ENCODE measurements at places on chromosomes 3 and 15.

GRCh38 chr3:197024881-197025735 lies 4.5 kb downstream of the MELTF start:
- no peak for DNase-seq

DNA sequence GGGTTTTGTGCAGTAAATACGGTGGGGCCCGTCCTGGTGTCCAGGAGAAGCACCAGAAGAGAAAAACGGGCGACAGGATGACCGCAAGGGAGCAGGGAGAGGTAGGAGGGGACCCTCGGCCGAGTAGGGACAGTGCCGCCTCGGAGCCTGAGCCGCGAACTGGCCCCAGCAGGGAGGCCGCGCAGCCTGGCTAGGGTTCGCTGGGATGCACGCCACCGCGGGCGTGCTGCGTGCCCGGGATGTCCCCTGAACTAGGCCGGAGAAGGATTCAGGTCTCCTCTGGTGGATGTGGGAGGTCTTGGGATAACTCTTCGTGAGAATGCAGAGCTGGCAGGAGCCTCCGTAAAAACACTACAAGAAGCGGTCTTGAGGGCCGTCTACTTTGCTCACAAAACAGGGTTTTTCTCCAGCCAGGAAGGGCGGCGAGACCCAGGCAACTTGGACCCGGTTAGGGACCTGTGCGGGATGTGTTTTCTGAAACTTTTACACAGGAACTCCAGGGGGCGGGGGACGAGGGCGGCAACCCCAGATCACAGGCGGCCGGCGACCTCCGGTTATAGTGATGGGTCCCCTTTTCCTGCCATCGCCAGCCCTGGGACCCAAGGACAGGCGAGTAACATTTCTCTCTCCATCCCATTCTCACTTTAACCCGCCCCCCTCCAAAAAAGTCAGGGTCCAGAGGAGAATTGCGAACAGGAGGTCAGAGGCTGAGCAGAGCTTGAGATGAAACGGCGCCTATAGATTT lies 35.5 kb downstream of the NR2F2 start:
- no peak for DNase-seq

DNA sequence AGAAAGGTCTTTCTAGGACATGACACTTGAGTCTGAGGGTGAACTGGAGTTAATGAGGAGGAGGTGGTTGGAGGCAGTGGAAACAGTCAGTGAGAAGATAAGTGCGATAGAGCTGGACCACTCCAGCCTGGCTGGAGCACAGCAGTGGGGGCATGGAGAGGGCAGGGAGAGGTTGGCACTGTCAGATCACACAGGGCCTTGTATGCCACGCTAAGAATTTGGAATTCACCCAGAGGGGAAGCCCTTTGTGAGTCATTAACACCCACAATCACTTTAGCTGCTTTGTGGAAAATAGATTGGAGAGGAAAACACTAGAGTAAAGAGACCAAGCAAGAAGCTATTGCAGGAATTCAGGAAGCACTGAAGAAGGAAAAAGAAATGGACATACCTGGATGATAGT lies 83.3 kb downstream of the ZNF621 start:
- DNase-seq, result no peak

DNA sequence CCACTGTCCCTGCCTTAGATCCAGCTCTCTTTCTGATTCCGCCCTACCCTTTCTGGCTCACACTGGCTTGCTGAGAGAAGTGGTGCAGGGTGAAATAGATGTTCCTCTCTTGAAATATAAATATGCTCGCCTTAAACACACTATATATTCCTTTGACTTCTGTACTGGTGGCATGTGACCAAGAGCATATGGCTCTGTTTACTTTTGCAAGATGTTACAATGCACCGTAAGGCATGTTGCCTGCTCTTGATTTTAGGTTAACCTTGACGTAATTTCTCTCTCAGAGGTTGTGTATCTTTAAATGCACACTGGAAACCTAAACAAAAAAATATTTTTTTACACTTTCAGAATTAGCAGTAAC lies 749 bp downstream of the RSRC1 start:
- no peak for DNase-seq

- DNase-seq, result no peak
Observed at GRCh38 chr3:21564531-21564930, 186.5 kb downstream of the ZNF385D start.

- DNase-seq, result no peak
Observed at GRCh38 chr3:49427586-49427985, 1.5 kb downstream of the NICN1 start.

DNA sequence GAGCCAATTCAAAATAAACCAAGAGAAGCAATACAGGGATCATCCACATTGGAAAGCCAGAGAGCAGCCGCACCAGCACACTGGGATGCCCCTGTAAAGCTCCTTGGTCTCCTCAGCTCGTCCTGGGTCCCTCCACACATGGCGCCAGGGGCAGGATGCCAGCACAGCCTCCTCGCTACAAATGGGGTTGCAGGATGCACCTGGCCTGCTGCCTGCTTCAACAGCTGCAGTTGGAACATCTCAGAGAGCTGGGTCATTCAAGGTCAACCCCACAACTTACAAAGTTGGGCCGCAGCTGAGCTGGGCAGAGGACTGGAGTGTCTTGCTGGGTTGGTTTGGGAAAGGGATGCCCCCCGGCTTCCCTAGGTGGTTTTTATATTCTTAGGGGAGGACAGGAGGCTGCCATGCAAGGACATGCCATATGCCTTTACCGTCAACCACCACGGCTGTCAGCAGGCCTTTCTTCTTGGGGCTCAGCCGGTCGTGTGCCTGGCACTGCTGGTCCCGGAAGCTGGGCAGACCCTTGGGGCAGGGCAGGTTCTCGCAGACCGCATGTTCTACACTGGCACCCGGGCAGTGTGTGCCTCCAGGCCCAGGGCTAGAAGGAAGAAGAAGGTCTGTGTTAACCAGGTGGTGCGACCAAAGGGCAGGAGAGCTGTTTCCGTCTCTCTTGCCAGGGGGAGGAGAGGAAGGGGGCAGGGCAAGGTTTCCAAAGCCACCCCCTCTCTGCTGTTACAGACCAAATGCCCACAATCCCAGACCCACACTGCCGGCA lies 225.2 kb downstream of the ADAMTS17 start:
- DNase-seq, result peak; percentile 87

DNA sequence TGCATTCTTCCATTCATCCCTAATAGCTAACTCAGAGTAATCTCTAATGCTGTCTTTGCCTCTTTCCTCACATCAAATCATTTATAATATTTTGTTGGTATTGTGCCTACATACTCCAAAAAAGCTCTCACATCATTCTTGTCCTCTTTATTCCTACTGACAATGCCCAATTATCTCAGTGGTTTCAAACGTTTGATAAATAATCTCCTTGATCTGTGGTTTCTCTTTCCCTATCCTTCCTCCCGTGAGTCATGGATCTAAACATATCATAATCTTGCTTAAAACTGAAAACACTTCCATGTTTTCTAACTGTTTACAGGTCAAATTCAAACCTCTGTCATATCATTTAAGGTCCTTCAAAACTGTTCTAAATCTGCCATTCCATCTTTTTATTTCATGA lies 115.1 kb downstream of the CNTN6 start:
- DNase-seq, result no peak

- no peak for DNase-seq
Observed at GRCh38 chr3:37308247-37308646, 133.9 kb upstream of the LRRFIP2 start.
